ENCODE measurements at places on chromosomes 6 and 20.

- no peak for DNase-seq
These were observed 58.3 kb downstream of the KAT14 start for GRCh38 chr20:18195931-18196330.

DNA sequence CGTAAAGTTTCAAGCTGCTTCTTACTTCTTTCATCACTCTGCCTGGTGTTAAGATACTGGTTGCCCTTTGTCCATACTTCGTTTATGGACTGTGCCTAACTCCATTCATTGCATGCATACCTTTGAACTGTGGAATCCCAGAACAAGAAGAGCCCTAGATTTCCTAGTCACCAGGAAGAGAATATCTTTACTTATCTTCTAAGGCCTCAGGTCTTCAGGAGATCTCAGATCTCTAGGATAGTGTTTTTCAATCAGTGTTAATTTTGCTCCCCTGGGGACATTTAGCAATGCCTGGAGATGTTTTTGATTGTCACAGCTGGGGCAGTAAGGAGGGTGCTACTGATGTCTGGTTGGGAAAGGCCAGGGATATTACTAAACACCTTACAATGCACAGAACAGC, 35.5 kb upstream of the GJA1 start:
- DNase-seq: no peak

DNA sequence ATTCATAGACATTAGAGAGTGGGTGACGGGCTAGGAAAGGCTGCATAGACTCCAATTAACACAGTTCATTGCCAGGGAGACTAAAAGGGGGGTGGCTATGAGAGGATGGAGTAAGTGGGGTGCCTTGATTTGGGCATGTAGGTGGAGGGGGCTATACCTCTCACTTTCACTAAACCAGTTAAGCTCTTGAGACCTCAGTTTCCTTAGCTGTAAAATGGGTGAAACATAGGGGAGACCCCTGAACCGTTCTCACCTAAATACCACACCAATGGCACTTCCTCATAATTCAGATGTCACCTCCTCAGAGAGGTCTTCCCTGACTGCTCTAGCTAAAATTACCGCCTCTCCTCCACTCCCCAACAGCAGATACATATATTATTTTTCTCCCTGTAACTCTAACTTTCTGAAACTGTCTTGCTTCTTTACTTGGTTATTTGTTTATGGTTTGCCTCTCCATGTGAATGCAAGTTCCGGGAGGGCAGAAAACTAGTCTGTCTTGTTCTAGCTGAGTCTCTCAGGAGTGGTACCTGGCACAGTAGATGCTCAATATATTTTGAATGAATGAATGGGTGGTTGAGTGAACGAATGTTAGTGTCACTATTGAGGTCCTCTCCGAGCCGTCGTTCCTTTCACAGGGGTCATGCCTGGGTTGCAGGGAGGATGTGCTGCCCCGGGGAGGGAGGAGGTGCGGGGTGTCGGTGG, 615 bp upstream of the EYA2 start:
- DNase-seq: no peak

GRCh38 chr6:148857798-148858390, 111.1 kb downstream of the UST start:
- DNase-seq: no peak

DNA sequence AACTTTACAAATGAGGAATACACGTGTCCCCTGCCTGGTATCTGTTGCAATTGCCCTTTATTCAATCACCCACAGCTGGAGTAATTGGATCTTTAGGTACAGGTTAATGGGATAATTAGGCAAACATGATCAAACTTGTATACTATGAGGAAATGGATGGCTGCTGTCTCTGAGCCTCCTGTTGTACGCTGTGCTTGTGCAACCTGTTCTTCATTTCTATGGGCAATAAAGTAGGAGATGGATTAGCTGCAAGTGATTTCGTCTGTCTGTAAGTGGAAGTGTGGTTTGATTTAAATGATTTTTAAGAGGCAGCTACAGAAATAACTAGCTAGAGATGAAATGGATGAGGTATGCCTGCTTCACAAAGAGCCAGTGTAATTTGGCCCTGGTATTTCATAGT, 474.1 kb downstream of the RNF144B start:
- DNase-seq: no peak

DNA sequence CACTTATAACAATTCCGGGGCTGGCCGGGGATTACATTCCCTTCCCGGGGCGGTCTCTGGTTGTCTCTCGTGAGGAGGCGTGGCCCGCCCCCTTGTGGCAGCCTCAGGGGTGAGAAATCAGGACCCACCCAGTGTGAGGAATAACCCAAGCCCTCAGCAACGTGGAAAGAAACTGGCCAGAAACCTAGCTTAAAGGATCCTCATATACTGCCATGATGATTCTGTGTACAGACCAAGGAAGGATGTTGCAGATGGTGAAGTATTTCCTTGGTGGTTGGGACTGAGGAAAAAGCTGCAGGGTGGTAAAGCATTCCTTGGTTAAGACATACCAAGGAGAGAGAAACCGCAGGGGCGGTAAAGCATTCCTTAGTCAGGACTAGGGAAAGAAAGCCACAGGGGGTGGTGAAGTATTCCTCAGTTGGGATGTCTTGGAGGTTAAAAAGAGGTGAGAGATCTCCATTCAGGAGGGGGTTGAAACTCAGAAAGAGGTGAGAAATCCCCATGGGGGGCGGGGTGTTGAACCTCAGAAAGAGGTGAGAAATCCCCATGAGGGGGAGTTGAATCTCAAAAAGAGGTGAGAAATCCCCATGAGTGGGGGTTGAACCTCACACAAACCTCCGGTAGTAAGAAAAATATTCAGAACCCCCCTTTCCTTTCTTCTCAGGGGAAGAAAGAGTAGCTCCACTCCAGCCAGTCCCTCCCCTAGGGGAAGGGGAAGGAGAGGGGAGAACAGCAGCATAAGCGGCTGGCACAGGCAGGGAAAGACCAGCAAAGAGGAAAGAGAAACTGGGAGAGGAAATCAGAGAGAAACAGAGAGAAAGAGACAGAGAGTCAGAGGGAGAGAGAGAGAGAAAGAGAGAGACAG, 238.1 kb downstream of the RNGTT start:
- no peak for DNase-seq

- DNase-seq: no peak
These were observed 114.5 kb upstream of the EDN1 start for GRCh38 chr6:12175626-12176025.

- DNase-seq: no peak
These were observed 22.6 kb downstream of the UST start for GRCh38 chr6:148769304-148769968.

DNA sequence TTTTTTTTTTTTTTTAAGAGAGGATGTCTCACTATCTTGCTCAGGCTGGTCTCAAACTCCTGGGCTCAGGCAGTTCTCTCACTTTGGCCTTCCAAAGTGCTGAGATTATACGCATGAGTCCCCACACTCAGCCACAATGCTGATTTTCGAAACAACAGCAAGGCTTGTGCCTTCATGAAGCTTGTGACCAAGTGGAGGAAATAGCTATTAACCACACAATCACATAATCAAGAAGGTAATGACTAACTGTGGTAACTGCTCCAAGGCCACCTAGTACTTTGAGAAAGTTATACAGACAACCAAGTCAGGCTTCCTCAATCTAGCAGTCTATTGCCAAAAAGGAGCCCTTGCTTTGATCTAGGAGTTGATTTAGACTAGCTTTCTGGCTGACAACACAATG, 46.3 kb downstream of the SOD2 start:
- DNase-seq: no peak

- DNase-seq: no peak
These were observed 56.5 kb upstream of the TENT5A start for GRCh38 chr6:81808851-81809570.

- no peak for DNase-seq
These were observed 24.7 kb downstream of the RALGAPB start for GRCh38 chr20:38497246-38497935.

DNA sequence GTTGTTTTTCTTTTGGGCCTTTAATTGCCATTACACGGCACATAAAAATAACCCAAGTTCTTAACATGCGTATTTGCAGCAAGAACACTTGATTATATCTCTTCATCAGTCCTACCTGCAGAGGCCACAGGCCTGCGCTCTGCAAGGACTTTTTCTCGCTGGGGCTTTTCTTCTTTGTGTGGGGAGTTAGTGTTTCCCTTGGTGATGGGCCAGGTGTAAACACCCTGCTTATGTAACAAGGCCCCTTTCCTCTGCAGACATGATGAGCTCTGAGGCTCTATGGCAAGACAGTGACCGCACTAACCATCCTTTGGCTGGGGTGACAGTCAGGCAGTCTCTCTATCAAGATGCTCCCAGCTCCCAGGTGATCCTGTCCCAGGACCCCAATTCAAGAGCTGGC, 97.8 kb upstream of the PCSK2 start:
- DNase-seq: no peak

- DNase-seq: no peak
These were observed 10.7 kb downstream of the SOD2 start for GRCh38 chr6:159682295-159682694.

DNA sequence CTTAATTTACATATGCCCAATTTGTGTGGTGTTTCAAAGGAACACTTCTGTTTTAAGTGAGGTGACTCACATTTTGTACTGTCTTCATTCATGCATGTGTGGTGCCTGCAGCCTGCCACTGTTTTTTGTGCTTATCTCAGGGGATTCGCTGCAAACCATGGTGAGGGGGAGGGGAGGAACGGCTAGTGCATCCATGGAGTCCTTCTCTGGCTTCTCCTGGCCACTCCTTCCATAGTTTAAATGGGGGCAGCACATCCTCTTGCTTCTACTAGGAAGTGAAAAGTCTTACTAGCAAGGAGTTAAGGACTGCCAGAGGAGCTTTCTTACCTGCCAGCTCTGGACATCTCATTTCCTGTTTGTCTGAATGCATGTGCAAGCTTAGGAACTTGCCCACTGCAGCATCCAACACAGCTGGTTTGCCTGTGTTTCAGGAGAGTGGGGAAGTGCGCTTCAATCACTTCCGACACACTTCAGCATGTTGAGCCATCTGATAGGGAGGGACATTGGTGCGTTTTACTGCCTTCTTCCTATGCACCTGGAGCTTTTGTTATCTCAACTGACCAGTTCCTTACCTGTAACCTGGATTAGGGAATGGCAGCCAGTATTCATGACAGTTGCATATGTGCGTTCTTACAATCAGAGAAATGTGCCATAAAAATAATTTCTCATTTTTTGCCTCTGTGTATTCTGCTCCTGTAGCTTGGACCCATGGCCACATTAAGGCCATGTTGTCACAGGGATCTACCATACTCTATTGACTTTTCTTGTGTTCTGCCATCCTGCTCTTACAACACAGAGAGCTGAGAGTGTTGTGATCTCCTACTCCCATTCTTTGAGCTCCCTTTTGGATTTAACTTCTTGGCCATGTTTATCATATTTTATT, 211.3 kb downstream of the ARID1B start:
- no peak for DNase-seq

- no peak for DNase-seq
These were observed 21.1 kb upstream of the AIG1 start for GRCh38 chr6:143039548-143039947.

DNA sequence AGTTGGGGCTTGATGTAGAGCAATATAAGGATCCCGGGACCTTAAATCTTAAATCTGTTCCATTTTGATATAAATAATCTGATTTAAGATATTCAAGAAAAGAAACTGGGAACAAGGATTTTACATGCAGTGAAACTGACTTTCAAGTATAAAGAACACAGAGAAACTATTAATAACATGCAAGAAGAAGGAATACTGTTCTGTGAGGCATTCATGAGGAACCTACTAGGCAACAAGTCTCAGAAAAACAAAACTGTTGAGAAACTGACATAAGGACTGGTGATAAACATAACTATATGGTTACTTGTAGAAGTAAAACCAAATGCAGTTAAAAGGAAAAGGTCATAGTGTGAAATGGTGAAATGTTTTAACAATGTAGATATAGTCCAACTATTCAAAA, 15.8 kb downstream of the HDDC2 start:
- no peak for DNase-seq

DNA sequence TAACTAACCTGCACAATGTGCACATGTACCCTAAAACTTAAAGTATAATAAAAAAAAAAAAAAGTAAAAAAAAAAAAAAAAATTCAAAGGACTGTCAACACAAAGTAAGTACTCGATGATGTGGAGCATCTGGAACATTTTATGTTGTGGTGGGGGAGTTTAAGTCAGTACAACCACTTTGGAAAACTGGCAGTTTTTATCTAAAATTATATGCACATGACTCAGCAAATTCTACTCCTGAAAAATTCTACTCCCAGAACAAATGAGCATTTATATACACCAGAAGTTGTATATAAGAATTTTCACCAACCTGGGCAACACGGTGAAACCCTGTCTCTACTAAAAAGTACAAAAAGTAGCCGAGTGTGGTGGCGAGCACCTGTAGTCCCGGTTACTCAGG, 36.9 kb upstream of the CCDC28A start:
- DNase-seq: no peak

DNA sequence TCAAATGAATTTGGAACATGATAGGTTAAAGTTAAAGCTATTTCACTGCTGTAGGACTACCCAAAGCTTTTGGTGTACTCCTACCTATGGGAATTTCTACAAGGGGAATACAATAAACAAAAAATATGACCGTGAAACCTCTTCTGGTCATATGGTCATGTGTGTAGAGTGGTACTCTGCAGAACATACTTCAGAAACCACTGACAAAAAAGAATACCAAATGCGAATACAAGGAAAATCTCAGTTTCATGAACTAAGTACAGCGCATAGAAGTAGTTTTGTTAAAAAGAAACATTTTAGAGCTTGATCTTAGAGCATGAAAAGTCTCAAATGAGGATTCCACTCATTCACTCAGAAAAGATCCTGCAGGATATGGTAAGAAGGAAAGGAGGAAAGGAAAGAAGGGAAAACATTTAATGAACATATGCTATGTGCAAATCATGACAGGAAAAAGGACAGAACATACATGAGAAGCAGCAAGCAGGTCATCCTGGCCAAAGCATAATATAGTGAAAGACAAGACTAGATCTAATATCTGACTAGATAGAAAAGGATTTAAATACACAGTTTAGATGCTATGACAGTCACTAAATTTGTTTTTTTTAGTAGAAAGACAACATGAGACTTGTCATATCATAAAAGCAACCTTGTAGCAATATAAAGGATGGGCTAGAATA, 36.5 kb downstream of the SNX14 start:
- no peak for DNase-seq

DNA sequence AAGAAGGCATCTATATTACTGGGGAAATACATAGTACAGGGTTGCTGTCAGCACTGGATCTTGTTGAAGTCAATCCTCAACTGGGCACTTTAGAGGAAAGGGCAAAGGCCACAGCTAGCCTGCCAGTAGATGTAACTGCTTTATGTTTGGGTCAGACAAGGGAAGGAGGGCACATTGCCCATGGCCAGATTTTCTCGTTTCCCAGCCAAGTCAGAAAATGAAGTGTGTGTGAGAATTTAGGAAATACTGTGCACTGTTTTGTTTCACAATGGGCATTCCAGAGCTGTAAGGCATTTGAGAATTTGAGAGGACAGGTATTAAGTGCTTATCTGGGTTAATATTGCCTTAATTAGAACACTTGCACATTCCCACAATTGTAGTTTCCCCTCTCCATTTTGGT, 183.9 kb upstream of the MCHR2 start:
- DNase-seq: no peak

GRCh38 chr20:14245368-14245970, 91.9 kb downstream of the FLRT3 start:
- DNase-seq: no peak

- DNase-seq: no peak
These were observed 67.6 kb upstream of the CNKSR3 start for GRCh38 chr6:154578004-154578559.

- no peak for DNase-seq
These were observed 42.3 kb upstream of the ALDH8A1 start for GRCh38 chr6:134992155-134992554.

GRCh38 chr6:64326939-64327338, 691.3 kb downstream of the PHF3 start:
- DNase-seq: no peak

- DNase-seq: no peak
These were observed 742.0 kb upstream of the POU3F2 start for GRCh38 chr6:98092331-98092730.

Data from stimulated activated CD8-positive, alpha-beta memory T cell treated with anti-CD3 and anti-CD28 coated beads, Interleukin-2, amount 100 ng/mL, for 1 hour (primary cell).